ENCODE measurements at places on chromosomes 7 and 10.

DNA sequence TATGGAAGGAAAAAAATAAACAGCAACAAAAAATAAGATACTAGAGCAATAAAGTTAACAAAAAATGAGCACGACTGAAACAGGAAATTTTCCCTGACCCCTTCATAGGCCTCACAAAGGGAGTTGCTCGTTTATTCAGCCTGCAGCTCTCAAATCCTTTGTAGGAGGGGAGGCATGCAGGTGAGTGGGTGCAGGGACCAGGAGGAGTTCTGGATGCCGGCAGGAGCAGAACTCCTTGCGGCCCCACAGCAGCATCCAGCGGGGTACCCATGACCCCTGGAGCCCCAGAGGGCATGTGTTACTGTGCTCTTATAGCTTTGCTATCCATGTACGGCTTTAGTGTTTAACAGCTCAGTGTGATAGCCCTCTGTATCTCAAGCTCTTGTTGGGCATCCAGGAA, 5.8 kb downstream of the TAS2R39 start:
- no peak for DNase-seq

DNA sequence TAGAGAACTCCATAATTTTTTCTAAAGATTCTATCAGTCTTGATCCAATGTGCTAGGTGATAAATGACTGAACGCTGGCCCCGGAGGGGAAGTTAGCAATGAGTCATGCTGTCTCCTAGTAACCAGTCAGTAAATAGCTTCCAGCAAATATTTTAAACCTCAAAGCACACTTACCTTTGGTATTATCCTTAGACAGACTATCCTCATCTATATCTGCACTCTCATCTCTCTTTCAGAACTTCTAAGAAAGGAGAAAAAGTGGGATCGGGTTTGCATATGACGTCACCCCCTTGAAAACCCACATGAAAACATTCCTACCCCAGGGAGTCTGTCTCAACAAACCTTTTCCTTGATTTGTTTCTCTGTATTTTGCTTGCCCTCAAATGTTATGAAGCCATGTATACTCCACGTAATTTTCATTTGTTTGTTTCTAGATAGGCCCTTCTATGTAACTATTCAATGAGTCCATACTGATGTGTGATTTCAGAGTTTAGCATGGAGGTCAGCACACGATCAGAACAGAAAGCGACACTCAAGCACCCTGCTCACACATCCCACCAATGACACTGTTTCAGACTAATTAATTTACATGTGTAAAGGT, 174.9 kb upstream of the NRP1 start:
- no peak for DNase-seq

- DNase-seq, result no peak
Observed at GRCh38 chr10:16732376-16732775, 84.8 kb downstream of the RSU1 start.

GRCh38 chr10:65548001-65548400, 1377.8 kb upstream of the LRRTM3 start:
- DNase-seq, result no peak

- DNase-seq, result no peak
Observed at GRCh38 chr10:28721318-28721951, 44.1 kb downstream of the BAMBI start.
